Type B pancreatic cell (in vitro differentiated cells): ENCODE measurements at places on chromosomes 7 and 10. TPM values are rescaled to one million over a fixed set of nuclear protein-coding genes. Genes with fewer than 3 reads are reported as not detected.

VENTX gene
- not detected in 2 replicates for total RNA-seq

PDZD8 gene
- 31.7 and 32.1 TPM in 2 replicates for total RNA-seq

DNA sequence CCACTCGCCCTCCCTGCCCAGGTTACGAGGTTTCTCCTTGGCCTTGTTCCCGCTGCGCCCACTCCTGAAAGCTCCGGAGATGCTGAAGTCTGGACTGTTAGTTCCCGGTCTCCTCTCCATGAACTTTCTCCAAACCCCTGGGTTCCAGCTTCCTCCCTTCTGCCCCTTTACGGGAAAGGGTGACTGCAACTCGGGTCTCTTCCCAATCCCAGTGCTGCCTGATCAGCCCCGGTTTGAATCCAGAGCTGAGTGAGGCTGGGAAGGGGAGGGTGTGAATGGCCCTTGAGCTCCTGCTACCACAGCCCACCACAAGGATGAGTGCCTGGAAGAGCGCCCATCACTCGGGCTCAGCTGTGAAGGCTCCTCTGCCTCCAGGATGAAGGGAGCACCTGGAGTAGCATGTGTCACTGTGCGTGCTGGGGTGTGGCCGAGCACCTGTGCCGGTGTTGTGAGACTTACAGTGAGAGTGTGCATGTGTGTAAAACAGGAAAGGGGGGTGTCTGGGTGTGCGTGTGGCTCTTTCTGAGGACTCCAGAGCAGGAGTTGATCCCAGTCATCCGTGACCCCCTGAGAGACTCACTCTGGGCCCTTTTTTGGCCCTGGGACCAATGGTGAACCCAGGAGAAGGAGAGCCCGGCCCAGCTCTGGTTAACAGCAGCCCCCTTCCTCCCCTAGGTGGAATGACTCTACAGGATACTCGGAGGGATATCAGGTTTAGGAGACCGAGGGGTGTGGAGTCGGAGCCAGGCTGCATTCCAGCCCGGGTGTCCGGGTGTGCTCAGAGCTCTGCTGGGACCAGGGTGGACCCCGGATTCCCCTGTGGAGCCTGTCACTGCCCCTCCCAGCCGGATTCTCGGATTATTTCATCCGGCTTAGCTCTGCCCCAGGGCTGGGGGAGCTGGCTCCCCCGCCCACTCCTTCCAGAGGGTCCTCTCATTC lies 1.1 kb upstream of the ZNF467 start:
- H3K4me1 ChIP-seq, result peaks cover 11% of the 10 kb centered on the region
- H3K27ac ChIP-seq, result peak overlapping the region; percentile 70
- H3K4me3 ChIP-seq, result peak overlapping the region; percentile 85

DNA sequence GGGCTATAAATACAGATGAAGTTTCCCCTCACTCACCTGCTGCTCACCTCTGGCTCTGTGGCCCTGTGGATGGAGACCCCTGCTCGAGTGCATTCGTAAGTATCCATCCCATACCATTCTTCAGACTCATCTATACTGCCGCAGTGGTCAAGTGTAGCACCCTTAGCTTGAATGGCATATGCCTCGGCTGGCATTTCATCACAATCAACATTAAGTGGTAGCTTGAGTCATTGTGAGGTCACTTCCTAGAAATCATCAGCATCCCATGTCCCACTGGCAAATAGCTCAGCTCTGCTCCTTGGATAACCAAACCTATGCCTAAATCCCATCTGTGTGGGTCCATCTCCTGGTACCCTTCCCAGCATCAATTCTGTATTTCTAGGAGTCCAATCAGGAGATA lies 38.2 kb downstream of the MDH2 start:
- H3K27me3 ChIP-seq, result peaks cover 4% of the 10 kb centered on the region
- H3K36me3 ChIP-seq, result no peaks in the 10 kb centered on the region
- H3K27ac ChIP-seq, result no peak overlapping the region
- no peak overlapping the region for H3K4me3 ChIP-seq
- H3K4me1 ChIP-seq, result peaks cover 7% of the 10 kb centered on the region

DNA sequence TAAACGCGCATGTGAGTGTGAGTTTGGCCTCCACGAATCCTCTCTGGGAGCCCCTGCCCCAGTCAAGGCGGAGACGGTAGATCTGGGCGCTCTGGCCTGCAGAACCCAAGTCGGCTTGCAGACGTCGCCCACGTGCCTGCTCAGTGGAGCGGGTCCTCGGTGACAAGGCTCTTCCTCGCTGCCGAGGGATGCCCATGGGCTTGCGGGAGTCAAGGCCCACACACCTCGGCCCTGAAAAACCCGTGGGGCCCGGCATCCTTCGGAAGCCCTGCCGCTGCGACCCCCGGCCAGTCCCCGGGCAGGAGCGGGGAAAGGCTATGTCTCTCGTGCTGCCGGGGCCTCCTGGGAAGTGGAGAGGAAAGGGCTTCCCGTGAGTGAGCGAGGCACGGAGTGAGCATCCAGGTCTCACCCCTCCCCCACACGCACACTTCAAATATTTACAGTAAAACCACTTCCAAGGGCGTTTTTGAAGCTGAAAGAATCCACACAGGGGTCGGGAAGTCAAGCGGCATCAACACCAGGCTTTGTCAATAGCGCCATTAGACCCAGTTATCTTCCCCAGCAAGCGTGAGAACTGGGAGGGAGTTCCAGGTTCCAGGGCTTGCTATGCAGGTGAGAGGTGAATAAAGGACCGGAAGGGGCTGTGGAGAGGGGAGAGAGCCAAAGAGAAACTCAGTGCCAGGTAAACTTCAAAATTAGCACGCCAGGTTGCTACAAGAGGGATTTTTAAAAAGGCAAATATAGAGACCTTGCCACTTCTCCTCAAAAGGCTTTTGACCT lies 1.1 kb upstream of the MNX1 start:
- peak overlapping the region; percentile 8 for H3K27ac ChIP-seq
- H3K4me1 ChIP-seq, result peaks cover 6% of the 10 kb centered on the region
- no peaks in the 10 kb centered on the region for H3K36me3 ChIP-seq

- DNase-seq, result no peak
- no peak overlapping the region for H3K4me3 ChIP-seq
- H3K27ac ChIP-seq, result no peak overlapping the region
- H3K36me3 ChIP-seq, result no peaks in the 10 kb centered on the region
- peaks cover 4% of the 10 kb centered on the region for H3K27me3 ChIP-seq
Observed at GRCh38 chr7:148107443-148108127, 483.0 kb upstream of the C7orf33 start.

DNA sequence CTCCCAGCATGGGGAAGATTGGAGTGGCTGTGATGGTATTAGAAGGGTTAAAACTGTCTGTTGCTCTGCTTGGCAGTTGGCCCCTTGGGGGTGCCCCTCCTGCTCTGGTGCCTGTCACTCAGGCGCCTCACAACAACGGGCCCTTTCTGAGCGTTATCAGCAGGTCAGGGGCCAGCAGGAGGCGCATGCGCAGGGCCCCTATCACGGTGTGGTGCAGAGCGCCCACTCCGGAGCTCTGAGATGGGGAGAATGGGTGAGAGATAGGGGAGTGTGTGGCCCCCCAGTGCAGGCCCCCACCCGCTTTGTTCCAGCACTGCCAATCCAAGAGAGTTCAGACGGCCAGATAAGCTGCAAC lies 24.8 kb downstream of the GBX1 start:
- H3K27me3 ChIP-seq, result peaks cover 2% of the 10 kb centered on the region
- no peak overlapping the region for H3K27ac ChIP-seq
- H3K4me1 ChIP-seq, result peaks cover 24% of the 10 kb centered on the region
- no peak for DNase-seq
- no peak overlapping the region for H3K4me3 ChIP-seq
- peaks cover 22% of the 10 kb centered on the region for H3K36me3 ChIP-seq

- H3K4me1 ChIP-seq, result peaks cover 40% of the 10 kb centered on the region
- DNase-seq, result no peak
- no peak overlapping the region for H3K4me3 ChIP-seq
- no peaks in the 10 kb centered on the region for H3K27me3 ChIP-seq
Observed at GRCh38 chr10:102624751-102625645, 19.3 kb upstream of the TRIM8 start.
